ENCODE measurements at places on chromosomes 11 and 22. TPM values are rescaled to one million over a fixed set of nuclear protein-coding genes. Genes with fewer than 3 reads are reported as not detected.

The TRIM49D2 gene
- not detected for polyA plus RNA-seq

DNA sequence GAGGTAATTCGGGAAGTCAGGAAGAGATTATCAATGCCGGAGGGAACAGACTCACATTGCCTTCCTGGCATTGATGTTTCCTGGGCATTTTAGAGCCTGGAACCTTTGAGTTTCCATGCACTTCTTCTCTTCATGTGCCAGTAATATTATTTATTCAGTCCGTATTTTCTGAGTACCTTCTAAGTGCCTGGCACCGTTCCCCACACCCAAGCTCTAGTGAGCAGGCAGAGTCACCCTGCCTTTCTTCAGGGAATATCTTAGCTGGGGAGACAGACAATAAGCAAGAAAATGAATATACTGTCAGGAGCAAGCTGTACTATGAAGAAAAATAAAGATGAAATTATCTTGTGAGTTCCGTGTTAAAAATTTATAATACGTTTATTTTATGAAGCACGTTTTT is 136.2 kb upstream of the SEZ6L start:
- H3K27me3 ChIP-seq, result no peaks in the 10 kb centered on the region
- DNase-seq, result no peak
- H3K4me1 ChIP-seq, result no peaks in the 10 kb centered on the region
- no peaks in the 10 kb centered on the region for H3K36me3 ChIP-seq

DNA sequence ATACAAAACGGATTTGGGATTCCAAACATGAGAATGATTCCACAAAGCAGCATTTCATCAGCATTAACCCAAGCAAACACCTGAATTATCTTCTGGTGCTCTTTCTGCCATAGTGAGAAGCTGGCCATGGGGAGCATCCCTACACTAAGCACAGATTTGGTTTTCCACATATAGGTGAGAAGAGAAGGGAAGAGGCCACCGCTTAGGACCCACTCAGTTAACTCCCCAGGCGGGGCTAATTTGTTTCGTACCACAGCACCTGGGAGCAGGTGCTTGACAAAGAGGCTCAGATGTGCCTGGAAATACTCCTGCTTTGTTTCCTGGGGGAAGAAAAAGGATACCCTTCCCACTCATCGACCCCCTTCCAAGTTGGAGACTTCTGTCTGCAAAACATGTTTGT is 64.2 kb downstream of the RAB30 start:
- DNase-seq, result no peak
- peaks cover 11% of the 10 kb centered on the region for H3K4me1 ChIP-seq
- no peaks in the 10 kb centered on the region for H3K36me3 ChIP-seq
- H3K27me3 ChIP-seq, result no peaks in the 10 kb centered on the region
- H3K4me3 ChIP-seq, result no peak overlapping the region

GRCh38 chr11:105298630-105299029 is 159.1 kb upstream of the CARD18 start:
- no peak overlapping the region for H3K4me3 ChIP-seq
- H3K27me3 ChIP-seq, result no peaks in the 10 kb centered on the region
- no peaks in the 10 kb centered on the region for H3K36me3 ChIP-seq

The HPX gene
- 1.1 TPM for polyA plus RNA-seq

The OR8B4 gene
- not detected for polyA plus RNA-seq

DNA sequence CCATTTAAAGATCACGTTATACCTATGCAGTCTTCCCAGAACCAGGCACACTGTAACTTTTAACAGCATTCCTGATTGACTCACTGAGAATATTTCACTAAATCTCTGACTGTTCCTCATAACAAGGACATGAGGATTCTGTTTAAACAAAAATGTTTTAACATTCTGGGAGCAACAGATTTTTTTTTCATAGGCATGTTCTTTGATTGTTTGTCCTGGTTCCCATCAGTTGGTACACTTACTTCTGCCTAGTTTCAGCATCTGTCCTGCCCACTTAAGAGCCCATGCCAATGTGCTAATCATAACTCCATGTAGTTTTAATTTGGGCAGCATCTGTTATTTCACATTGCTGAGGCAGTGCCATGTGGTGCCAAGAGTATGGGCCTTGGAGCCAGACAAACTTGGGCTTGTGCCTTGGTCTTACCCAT is 138.5 kb upstream of the CTSC start:
- H3K27me3 ChIP-seq, result no peaks in the 10 kb centered on the region
- H3K36me3 ChIP-seq, result no peaks in the 10 kb centered on the region
- no peak overlapping the region for H3K4me3 ChIP-seq
- no peaks in the 10 kb centered on the region for H3K4me1 ChIP-seq
- DNase-seq, result peak; percentile 50

The CACNA1I gene
- polyA plus RNA-seq, result not detected

- no peaks in the 10 kb centered on the region for H3K36me3 ChIP-seq
- no peaks in the 10 kb centered on the region for H3K27me3 ChIP-seq
- H3K27ac ChIP-seq, result no peak overlapping the region
- peaks cover 2% of the 10 kb centered on the region for H3K4me1 ChIP-seq
- no peak for DNase-seq
- no peak overlapping the region for H3K4me3 ChIP-seq
These were observed 92.0 kb downstream of the JRKL start for GRCh38 chr11:96481771-96482170.

The PKNOX2 gene
- polyA plus RNA-seq, result 1.8 TPM

DNA sequence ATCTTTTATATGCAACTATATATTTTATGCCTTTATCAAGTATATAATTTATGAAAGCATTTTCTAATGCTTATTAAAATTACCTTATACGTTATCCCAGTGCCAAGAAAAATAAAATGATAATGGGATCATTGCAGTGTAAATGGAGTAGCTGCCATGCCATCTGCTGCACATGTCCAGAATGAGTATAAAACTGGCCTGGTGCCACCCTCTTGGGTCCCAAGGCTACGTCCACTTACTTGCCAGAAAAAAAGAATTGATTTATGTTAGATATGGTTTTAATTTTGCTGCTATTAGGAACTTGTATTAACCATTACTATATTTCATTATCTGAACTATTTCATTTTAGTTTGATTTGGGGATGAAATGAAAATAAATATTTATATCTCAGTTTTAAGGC is 1127.1 kb upstream of the CNTN5 start:
- no peak overlapping the region for H3K27ac ChIP-seq
- no peaks in the 10 kb centered on the region for H3K27me3 ChIP-seq
- H3K4me1 ChIP-seq, result no peaks in the 10 kb centered on the region
- H3K36me3 ChIP-seq, result no peaks in the 10 kb centered on the region

DNA sequence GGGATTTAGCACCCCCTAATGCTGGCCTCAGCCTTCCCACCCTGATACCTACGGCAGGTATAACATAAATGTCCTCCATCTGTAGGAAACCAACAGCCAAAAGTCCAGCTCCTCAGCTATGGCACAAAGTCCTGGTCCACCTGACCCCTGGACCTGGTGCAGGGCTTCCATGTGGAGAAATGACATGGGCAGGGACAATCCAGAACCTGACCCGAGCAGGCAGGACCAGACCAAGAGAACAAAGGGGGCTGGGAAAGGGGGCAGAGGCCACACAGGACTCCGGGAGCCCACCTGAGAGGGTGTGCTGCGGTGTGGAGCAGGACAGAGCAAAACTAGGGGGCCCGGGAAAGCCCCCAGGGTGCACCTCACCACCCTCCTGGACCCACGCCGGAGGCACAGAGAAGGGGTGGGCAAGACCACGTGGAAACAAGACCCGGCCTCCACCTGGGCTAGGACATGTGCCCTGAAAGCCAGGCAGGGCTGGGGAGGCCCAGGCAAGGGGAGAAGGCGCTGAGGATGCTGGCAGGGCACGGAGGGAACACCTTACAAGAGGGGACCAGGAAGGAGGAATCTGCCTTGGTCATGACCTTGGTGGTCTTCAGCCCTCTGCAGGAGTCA is 368.9 kb downstream of the SHANK2 start:
- H3K27me3 ChIP-seq, result no peaks in the 10 kb centered on the region
- H3K36me3 ChIP-seq, result no peaks in the 10 kb centered on the region
- H3K4me3 ChIP-seq, result no peak overlapping the region

The SLCO2B1 gene
- polyA plus RNA-seq, result 14.1 TPM

The CD6 gene
- 1.3 TPM for polyA plus RNA-seq

The OR4C5 gene
- not detected for polyA plus RNA-seq

The PPFIBP2 gene
- 14.1 TPM for polyA plus RNA-seq

GRCh38 chr11:104442321-104442720 is 278.4 kb upstream of the PDGFD start:
- H3K4me3 ChIP-seq, result no peak overlapping the region
- H3K36me3 ChIP-seq, result no peaks in the 10 kb centered on the region
- no peaks in the 10 kb centered on the region for H3K4me1 ChIP-seq
- no peak for DNase-seq
- H3K27ac ChIP-seq, result no peak overlapping the region
- H3K27me3 ChIP-seq, result no peaks in the 10 kb centered on the region

The UBQLN3 gene
- polyA plus RNA-seq, result not detected

DNA sequence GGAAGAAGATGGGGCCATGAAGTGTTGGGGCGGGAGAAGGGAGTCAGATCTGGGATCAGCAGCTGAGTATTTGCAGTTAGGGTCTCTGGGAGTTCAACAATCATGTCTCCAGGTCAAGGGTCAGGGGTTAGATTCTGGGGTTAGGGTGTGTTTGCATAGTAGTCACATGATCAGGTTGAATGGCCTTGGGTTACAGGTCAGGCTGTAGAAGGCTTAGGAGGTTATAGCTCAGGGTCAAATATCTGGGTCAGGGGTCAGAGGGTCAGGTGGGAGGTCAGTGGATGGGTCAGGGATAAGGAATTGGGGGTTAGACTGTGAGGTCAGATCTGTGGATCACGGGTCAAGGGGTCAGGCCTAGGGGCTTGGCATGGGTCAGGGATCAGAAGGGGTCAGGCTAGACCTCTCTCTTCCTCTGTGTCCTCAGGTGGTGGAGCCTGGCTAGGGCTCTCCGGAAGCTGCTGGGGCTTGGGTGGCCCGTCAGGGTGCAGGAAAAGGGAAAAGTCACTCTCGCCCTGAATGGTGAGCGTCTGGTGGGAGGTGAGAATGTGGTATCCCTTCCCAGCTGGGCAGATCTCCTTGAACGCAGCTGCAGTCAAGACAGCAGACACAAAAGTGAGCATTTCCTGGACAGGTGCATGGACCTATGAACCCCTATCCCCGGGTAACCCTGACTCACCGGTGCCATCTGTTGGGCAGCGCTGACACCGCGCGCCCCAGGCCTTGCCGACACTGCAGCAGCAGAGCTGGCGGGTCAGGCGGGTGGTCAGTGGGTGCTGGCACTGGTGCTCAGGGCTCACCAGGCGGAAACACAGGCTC is 6.4 kb downstream of the LTBP3 start:
- H3K36me3 ChIP-seq, result no peaks in the 10 kb centered on the region
- DNase-seq, result no peak
- H3K4me1 ChIP-seq, result no peaks in the 10 kb centered on the region
- H3K4me3 ChIP-seq, result no peak overlapping the region
- no peaks in the 10 kb centered on the region for H3K27me3 ChIP-seq

DNA sequence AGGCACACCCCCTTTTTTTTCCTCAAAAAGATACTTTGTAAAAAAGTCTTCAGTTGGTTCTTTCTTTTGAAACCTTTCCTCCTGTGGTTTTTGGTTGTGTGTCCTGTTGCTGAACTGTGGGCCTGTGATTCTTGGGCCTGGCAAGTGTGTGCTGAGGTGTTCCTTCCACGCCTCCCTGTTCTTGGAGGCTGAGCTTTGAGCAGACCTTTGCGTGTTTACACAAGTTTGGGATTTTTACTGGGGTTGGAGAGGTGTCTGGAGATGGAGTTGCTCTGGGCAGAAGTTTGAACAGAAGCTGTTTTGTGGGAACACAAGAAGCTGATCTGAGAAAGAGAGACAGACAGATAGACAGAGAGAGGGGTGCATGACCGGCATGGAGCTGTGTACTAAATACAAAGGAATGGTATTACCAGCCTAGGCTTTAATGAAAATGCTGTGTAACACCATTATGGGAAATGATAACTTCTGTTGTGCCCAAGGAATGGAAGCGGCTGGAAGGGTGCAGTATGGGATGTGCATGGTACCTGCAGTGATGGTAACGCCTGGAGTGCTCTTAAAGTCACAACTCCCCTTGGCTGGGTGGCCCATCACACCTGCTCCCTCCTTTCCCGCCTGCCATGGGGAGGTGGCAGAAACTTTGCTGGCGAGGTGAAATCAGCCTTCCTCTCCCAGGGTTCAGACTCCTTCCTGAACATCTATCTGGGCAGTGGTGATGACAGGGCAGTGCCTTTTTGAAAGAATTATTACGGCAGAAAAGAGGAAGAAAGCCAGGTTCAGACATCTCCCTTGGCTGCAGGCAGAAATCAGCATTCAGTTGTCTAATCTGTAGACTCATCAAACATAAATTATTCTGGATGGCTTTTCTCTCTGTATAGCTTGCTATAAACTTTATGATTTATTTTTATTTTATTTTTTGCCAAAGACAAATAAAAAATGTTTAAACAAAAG is 70.4 kb downstream of the LDLRAD3 start:
- H3K36me3 ChIP-seq, result no peaks in the 10 kb centered on the region
- H3K27me3 ChIP-seq, result no peaks in the 10 kb centered on the region
- H3K4me1 ChIP-seq, result peaks cover 6% of the 10 kb centered on the region
- H3K4me3 ChIP-seq, result no peak overlapping the region

GRCh38 chr22:45453764-45454163 is 40.3 kb downstream of the RIBC2 start:
- no peak overlapping the region for H3K27ac ChIP-seq
- peaks cover 1% of the 10 kb centered on the region for H3K4me1 ChIP-seq
- H3K27me3 ChIP-seq, result no peaks in the 10 kb centered on the region
- DNase-seq, result no peak
- H3K4me3 ChIP-seq, result no peak overlapping the region
- H3K36me3 ChIP-seq, result no peaks in the 10 kb centered on the region

DNA sequence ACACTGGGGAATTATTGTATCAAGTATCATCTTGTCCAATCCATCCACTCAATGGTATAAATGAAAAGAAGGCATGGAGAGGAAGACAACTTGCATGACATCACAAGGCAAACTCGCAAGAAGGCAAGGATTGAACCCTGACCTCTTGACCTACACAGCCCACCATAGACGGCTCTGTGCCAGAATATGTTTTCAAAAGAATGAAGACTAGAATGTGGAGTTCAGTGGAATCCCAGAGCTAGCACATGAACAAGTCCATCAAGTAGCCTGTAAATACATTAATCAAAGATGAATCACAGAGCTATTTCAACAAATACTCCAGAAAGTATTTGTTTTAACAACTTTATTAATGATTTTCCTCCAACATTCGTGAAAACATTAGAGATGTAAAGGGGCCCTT is 189.7 kb downstream of the GUCY1A2 start:
- DNase-seq, result no peak
- H3K27ac ChIP-seq, result no peak overlapping the region
- no peaks in the 10 kb centered on the region for H3K36me3 ChIP-seq
- H3K4me1 ChIP-seq, result no peaks in the 10 kb centered on the region

The MMP11 gene
- polyA plus RNA-seq, result 5.1 TPM

DNA sequence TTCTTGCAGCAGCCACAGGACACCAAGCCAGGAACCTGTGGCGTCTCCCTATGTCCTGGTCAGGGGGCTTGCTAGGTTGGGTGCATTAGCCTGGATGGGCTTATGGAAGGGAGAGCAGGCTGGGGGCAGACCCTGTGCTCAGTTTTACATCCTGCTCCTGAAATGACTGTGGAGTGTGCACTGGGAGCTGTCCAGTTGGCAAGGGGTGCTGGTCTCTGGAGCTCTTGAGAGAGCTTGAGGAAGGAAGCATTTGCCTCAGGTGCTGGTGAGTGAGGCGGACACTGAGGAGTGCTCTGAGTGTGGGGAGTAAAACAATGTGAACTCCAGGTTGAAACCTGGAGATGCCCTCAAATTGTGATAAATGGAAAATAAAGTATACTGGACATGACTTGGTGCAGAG is 3.4 kb downstream of the SCGB1D4 start:
- no peaks in the 10 kb centered on the region for H3K36me3 ChIP-seq
- H3K4me1 ChIP-seq, result no peaks in the 10 kb centered on the region
- H3K27ac ChIP-seq, result no peak overlapping the region
- H3K27me3 ChIP-seq, result no peaks in the 10 kb centered on the region

All from aorta (tissue), 5 donors.